Hematopoietic multipotent progenitor cell treated with erythropoietin and hydrocortisone succinate and interleukin-3 and kit ligand, for 8 days (in vitro differentiated cells): ENCODE measurements at places on chromosomes 1 and 21.
A peak's percentile ranks its signal among the peaks of the same experiment; 100 is the strongest.

DNA sequence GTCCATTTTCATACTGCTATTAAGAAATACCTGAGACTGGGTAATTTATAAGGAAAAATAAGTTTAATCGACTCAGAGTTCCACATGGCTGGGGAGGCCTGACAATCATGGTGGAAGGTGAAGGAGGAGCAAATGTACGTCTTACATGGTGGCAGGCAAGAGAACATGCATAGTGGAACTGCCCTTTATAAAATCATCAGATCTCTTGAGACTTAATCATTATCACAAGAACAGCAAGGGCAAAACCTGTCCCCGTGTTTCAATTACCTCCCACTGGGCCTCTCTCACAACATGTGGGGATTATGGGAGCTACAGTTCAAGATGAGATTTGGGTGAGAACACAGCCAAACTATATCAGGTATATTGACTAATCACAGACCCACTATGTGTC is 370.2 kb upstream of the USP24 start:
- DNase-seq, result no peak

GRCh38 chr1:77900687-77901293 is 12.4 kb downstream of the NEXN start:
- DNase-seq, result peak; percentile 58

- DNase-seq, result no peak
Observed at GRCh38 chr1:2516124-2516523, 10.3 kb downstream of the PANK4 start.

DNA sequence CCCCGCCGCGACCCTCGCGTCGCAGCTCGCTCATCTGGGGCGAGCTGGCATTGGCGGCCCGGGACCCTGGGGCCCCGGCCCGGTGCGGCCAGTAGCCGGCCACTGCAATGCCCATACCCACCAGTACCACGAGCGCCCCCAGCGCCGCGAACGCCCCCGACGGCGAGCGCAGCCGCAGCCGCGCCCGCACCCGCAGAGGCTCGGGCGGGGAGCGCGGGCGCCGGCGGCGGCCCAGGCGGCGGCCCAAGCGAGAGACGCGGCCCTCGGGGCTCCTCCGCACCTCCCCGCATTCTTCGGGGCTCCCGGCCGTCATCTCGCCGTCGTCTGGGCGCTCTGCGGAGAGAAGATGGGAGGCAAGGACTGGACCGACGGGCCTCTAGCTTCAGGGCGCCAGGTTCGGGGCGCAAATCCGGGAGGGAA is 2.2 kb downstream of the TMEM200B start:
- DNase-seq, result no peak

DNA sequence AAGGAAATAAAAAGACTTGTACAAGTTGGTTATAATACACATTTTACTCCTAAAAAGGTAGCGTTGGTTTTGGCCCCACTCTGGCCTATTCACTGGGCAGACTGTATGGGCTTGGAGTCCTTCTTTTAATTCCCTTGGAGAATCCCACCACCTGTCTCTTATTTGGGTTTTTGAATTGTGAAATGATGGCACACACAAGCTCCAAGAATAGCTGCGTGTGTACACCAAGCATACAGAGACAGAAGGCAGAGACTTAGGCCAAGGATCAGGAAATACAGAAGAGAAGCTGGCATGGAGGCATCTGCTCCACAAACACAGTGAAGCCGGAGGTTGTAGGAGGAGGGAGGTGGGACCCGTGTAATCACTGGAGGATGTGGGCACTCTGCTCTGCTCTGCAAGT is 29.1 kb downstream of the DDR2 start:
- DNase-seq, result no peak

DNA sequence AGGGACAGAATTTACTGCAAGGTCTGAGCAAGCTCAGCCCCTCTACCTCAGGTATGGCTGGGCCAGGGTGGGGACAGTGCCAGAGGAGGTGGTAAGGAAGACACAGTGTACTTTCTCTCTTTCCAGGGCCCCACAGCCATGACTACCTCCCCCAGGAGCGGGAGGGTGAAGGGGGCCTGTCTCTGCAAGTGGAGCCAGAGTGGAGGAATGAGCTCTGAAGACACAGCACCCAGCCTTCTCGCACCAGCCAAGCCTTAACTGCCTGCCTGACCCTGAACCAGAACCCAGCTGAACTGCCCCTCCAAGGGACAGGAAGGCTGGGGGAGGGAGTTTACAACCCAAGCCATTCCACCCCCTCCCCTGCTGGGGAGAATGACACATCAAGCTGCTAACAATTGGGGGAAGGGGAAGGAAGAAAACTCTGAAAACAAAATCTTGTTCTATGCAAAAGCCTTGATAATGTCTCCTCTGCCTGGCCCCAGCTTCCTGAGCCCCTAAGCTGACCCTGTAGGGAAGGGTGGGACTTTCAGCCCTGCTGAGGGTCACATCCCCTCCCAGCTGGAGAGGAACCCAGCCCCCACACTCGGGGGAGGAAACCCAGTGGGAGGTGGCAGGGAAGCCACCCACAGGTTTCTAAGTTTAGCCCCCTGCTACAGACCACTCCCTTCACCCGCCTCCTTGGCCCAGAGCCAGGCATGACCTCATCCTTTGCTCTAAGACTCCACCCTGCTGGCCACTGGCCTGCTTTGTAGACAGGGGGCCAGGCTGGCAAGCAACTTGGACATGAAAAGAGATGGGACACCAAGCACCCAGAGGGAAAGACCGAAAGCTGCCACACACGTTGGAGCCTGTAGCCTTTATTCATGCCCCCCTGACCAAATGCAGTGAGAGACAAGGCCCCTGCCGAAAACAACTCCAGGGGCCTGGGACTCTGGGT is 6.4 kb downstream of the RHOC start:
- DNase-seq, result peak; percentile 92

- no peak for DNase-seq
Observed at GRCh38 chr1:17141441-17142197, 22.4 kb upstream of the PADI2 start.

DNA sequence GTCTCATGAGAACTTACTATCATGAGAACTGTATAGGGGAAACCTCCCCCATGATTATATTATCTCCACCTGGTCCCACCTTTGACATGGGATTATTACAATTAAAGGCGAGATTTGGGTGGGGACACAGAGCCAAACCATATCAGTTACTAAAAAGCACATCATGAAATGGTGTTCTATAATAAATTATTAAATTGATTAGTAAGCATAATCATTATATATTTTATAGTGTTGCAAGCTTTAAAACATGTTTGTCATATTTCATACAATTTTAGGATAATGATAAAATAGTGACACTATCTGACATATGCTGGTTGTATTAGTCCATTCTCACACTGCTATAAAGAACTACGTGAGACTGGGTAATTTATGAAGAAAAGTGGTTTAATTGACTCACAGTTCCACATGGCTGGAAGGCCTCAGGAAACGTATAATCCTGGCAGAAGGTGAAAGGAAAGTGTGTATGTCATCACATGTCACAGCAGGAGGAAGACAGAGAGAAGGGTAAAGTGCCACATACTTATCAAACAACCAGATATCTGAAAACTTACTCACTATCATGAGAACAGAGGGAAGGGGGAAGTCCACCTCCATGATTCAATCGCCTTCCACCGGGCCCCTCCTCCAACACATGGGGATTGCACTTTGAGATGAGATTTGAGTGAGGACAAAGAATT is 539.2 kb upstream of the OLFM3 start:
- DNase-seq, result no peak
